Naive thymus-derived CD4-positive, alpha-beta T cell (primary cell): ENCODE measurements at places on chromosomes 4 and X. TPM values are rescaled to one million over a fixed set of nuclear protein-coding genes. Genes with fewer than 3 reads are reported as not detected.

MORC4 gene
- polyA plus RNA-seq = 8.3 TPM

ANTXR2 gene
- polyA plus RNA-seq = 37.1 TPM

- DNase-seq = no peak
Observed at GRCh38 chr4:100707786-100708185, 190.0 kb upstream of the EMCN start.

ZDHHC15 gene
- 0.55 TPM for polyA plus RNA-seq

DNA sequence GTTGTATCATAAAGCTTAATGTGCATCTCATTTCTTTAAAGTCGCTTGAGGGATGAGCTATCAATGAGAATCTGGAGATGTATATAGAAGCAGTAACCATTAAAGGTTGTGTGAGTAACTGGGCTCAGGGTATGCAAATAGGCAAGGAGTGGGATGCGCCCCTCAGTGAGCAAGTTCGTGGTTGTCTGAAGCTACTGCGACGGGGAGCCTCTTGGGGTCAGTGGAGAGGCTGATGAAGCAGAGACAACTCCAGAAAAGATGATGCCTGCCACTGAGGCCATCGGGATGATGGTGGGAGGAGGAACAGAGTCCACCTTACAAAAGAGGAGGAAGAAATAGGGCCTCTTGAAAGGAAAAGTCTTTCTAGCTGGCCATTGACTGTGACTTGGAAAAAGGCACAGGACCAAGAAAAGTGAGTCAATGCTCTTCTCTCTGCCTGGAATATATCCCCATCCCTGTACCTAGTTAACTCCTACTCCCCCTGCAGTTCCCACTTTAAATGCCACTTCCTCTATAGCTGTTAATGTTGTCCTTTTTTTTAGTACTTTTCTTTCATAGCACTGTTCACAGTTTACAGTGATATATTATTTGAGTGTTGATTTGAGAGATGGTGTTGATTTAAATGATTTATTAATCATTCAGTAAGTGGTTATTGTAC lies 51.4 kb upstream of the LSM6 start:
- DNase-seq = no peak

HSFX3 gene
- polyA plus RNA-seq = not detected

- no peak for DNase-seq
Observed at GRCh38 chrX:68204521-68205038, 228.7 kb downstream of the OPHN1 start.

GRCh38 chr4:169372791-169373190 lies 102.0 kb upstream of the SH3RF1 start:
- DNase-seq = no peak

DNA sequence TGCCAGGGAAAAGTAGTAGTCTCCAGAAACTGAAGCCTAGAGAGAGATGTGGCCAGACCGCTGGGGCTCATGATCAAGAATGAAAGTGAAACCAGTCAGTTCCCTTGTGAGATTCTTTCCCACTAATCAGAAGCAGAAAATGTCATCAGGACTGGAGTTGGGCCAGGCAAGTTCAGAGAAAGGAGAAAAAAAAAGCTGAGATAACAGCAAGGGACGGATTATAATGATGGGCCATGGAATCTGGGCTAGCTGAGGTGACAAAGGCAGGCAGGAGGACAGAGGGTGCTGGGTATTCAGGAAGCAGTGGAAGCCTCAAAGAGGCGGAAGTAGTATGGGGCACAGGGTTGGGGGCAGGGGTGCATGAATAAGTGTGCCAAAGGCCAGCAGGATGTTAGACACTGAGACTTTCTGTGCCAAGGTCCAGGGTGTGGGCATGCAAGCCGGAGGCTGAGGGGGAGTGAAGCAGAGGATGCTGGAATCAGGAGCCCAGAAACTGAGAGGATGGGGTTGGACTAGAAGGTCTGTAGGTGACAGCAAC lies 2.5 kb downstream of the CXorf38 start:
- peak; percentile 68 for DNase-seq

CABS1 gene
- not detected for polyA plus RNA-seq
